ENCODE measurements at places on chromosomes 1 and 21.

DNA sequence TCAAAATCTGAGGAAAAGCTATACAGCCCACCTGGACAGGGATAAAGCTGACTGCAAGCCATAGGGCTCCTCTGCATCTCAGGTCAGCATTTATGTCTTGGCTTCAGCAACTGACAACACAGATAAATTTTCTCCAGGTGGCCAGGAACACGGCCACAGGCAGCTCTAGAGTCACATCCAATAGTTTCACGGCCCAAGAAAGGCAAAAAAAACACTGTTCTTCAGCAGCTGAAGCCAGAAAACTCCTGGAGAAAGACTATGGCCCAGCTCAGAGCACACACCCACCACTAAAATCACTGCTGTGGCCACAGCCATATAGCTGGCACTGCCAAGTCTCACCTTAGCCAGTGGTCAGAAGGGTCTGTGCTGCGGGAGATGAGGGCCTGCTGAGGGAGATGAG, 77.8 kb downstream of the HSF2BP start:
- DNase-seq: no peak

DNA sequence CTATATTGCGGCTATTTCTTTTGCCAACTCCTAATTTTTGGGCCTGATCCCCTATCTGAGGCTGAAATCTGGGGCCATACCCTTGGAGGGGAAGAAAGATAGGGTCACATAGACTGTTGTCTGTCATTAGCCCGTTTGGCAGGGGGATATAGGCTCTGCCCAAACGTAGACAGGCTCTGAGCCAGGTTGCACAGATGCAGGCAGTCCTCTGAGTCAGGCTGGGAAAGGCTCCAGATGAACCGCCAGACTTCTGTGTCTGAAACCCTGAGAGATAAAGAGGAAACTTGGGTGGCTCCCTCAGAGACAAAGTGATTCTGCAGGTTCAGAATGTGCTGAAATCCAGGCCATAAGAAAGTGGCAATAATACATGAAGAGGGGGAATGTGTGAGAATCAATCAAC, 4.0 kb upstream of the CAP1 start:
- DNase-seq: no peak

- no peak for DNase-seq
Measured at GRCh38 chr1:2152954-2153353, 41.6 kb downstream of the FAAP20 start.

DNA sequence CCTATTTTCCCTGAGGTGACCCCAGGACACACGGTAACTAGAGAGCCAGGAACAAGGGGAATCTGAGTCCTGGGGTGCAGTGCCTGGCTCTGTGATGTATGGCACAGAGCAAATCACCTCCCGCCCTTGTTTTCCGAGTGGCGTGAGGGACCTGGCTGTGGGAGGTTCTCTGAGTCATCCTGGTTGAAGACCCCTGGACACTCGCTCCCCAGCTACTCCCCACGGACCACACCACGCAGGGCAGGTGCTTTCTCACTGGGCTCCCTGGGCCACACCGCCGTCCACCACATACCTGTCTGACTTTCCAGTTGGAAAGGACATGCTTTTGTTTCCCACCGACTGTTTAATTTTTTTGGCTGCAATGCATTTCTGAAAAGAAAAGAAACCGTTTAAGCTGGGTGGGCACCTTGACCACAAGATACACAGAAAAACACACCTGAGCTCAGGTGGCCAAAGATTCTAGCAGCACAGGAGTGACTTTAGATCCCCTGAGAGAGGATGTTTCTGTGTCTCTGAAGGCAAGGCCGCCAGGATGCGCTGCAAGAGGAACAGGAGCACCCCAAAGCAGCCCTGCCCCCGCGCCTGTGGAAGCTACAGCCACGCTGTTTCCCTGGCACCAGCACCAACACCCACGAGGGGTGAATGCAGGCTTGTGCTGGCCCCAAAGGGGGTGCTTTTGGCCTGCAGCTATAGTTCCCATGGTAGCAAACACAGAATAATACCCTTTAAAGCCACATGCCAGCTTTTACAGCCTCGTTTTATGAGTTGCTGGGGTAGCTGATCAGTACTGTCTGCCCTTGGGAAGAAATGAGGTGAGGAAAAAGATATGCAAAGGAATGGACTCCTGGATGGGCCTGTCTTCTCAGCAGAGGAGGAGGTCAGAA, 8.1 kb upstream of the SRM start:
- no peak for DNase-seq

DNA sequence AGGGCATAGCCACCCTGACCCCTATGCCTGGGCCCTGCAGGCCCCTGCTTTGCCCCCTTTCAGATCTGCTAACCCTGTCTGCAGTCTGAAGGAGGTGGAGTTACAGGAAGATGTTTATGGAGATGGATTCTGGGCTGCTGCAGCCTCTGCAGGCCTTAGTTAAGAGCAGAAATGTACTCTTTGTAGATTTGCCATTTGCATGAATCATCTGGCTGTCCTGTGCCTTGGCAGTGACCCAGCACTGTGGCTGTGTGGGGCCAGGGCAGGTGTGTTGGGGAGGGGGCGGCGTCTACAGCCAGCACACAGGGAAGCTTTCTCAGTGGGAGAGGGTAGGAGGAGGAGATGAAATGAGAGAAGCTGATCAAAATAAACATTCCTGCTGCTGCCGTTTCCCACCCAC, 867.3 kb downstream of the PLA2G4A start:
- no peak for DNase-seq

DNA sequence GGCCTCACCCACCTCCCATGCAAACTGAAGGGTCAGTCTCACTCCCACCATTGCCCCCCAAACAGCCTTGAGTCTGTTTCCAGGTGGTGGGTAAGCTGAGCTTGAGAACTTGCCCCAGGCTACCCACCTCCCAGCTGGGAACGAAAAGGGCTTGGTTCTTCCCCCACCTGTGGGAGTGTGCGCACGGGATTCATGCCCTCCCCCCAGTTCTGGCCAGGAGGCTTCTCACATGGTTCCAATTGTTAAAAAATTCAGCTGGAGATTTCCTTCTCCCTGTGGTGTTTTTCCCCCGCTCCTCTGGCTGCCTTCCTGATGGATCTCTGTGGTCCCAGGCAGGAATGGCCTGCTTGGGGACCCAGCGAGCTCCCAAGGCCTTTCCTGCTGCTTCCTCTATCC, 81.8 kb upstream of the C21orf91 start:
- no peak for DNase-seq

GRCh38 chr1:183546427-183546826, 43.8 kb downstream of the NCF2 start:
- DNase-seq: no peak

DNA sequence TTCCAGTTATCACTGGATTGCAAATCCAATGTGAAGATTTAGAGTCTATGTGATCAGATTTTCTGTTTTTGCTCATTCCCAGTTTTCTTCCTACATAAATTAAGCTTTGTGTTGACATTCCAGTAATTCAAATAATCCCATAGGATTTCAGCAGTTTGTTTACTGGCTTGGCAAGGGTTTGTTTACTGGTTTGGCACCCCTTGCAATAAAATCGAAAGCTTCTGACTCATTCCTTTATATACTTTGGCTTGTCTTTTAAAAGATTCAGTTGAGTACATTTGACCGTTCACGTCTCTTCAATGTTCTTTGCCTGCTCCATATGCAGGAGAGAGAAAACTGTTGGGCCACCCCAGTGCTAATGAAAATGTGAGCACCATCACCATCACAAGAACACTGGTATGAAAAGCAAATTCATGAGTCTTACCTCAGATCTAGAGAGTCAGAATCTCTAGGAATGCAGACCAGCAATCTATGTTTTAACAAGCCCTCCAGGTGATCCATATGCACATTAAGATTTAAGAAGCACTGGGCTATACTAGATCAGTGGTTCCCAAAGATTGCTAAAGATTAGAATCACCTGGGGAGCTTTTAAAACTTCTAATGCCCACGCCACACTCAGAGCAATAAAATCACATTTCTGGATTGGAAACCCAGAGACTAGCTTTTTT, 32.8 kb downstream of the ZC3H11B start:
- no peak for DNase-seq

DNA sequence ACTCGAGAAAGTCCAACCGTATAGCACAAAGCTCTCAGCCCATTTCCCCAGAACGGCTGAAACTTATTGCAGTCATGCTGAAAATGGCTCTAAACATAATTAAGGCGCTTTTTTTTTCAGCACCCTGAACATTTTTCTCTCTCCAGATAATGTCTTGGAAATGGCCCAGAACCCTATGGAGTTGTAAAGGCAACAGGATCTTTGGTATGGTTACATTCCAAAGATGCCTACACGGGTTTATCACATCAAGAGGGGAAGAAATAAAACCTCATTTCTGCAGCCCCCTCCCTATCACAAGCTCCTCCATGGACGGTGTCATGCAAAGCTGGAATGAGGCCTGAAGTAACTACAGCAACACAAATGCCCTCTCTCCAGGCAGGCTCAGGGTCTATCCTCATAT, 126.4 kb upstream of the GALNT2 start:
- no peak for DNase-seq

GRCh38 chr1:208117409-208117808, 126.8 kb downstream of the PLXNA2 start:
- DNase-seq: no peak

DNA sequence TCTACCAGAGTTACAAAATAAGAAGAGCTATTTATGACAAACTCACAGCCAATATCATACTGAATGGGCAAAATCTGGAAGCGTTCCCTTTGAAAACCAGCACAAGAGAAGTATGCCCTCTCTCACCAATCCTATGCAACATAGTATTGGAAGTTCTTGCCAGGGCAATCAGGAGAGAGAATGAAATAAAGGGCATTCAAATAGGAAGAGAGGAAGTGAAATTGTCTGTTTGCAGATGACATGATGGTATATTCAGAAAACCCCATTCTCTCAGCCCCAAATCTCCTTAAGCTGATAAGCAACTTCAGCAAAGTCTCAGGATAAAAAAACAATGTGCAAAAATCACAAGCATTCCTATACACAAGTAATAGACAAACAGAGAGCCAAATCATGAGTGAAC, 1169.5 kb downstream of the AMY1C start:
- DNase-seq: no peak

- DNase-seq: no peak
Measured at GRCh38 chr1:174068000-174068399, 45.8 kb upstream of the RC3H1 start.

DNA sequence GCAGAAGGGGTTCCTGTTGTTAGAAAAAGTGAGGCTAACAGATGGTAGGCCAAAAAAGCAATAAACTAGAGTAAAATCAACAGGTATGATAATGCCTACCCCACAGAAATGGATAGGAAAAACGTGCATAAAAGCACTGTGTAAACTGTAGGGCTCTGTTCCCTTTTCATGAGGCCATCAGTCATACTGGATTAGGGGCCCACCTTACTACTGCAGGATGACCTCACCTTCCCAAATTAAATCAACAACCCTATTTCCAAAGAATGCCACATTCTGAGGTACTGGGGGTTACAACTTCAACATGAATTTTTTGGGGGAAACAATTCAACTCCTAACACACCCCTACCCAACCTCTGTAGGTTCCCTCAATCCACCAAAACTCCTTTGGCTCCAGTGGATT, 54.9 kb downstream of the KIAA1614 start:
- DNase-seq: no peak

DNA sequence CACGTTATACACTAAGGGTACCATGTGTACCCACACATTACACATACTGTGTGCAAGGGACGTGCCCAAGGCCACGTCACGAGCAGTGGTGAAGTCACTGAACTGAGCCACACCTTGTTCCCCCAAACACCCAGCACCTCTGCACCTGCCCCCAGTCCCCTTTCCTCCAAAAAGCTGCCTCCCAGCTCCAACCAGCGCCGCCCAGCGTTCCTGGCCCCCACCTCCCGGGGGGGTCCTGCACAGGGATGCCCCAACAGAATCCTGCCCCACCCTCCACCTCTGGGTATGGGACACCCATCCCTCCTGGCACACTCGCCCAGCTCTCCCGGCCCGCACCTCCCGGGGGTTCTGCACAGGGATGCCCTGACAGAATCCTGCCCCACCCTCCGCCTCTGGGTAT, 54.1 kb downstream of the CHD5 start:
- DNase-seq: no peak

DNA sequence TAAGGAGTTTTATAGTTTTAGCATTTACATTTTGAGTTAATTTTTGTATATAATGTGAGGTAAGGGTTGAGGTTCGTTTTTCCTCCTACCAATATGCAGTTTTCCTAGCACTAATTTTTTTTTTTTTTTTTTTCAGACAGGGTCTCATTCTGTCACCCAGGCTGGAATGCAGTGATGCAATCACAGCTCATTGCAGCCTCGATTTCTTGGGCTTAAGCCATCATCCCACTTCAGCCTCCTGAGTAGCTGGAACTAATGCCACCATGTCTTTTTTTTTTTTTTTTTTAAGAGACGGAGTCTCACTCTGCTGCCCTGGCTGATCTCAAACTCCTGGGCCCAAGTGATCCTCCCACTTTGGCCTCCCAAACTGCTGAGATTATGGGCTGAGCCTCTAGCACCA, 2.5 kb upstream of the UBASH3A start:
- DNase-seq: no peak

- no peak for DNase-seq
Measured at GRCh38 chr1:166471359-166471758, 304.6 kb upstream of the FAM78B start.

GRCh38 chr1:47791879-47792608, 205.1 kb downstream of the TRABD2B start:
- DNase-seq: no peak

DNA sequence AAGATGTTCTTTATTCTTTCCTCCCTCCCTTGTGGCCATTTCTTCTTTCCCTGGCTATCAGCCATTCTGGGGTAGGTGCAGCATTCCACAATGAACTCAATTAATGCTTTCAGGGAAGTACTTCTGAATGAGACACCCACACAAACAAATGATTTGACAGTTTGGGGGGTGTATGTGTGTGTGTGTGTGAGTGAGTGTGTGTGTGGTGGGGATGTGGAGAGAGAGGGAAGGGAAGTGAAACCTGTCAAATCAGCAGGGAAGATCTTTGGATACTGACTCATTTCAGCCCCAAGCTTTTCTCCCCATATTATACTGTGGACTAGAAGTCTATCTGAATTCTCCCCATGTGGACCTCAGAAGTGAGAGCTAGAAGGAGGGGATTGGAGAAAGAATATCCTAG, 154.9 kb upstream of the CD34 start:
- DNase-seq: no peak

DNA sequence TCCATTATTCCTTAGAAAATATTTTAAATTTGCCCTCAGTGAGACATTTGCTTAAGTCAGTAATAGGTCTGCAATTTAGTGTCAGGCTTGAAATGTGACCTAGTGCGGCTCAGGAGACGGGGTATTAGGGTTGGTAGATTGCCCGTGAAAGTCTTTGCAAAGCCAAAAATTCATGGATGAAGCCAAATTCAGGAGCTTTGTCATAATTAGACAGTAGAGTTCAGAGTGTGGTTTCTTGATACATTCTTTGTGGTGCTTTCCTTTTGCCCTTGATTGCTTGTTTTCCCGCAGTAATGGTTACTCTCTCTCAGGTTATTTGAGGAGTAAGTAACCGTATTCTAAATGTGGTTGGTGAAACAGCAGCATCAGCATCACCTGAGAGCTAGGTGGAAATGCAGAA, 120.7 kb downstream of the RPS6KC1 start:
- DNase-seq: no peak

DNA sequence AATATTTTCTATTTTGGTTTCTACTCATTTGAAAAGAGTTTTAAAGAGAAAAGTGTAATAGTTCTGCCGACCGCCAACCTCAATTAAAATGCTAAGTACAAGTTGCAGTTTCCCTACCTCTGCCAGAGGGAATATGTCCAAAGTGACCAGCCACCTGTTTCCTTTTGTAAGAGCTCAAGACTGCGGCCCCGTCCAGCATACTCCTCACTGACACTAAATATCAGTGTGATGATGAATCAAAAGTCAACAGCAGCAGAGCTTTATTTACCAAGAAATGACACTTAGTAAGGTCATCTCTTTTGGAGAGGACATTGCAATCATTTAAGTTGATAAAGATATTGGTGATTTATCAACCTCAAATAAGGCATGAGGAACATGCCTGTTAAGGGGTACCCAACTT, 57.4 kb upstream of the NRIP1 start:
- DNase-seq: no peak
